ENCODE measurements at places on chromosomes 16 and 17.

GRCh38 chr17:47955497-47956461 lies 1.9 kb downstream of the PRR15L start:
- DNase-seq: no peak

DNA sequence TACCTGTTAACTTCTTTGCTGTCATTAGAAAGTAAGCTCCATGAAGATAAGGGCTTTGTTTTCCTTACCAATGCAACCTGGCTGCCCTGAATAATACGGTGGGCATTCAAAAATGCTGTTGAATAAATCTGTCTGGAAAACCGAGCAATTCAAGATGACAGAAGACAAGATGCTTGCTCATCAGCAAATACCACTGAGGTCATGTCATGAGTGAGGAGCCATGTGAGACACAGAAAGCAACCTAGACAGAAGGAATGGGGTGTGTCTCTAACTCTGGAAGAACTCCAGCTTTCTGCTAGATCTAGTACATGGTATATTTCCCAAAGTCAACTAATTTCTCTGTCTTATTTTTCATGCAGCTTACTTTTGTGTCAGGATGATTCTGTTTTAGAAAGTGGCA lies 64.2 kb downstream of the STH start:
- DNase-seq: no peak

GRCh38 chr17:60169921-60170817 lies 20.4 kb downstream of the CA4 start:
- no peak for DNase-seq

DNA sequence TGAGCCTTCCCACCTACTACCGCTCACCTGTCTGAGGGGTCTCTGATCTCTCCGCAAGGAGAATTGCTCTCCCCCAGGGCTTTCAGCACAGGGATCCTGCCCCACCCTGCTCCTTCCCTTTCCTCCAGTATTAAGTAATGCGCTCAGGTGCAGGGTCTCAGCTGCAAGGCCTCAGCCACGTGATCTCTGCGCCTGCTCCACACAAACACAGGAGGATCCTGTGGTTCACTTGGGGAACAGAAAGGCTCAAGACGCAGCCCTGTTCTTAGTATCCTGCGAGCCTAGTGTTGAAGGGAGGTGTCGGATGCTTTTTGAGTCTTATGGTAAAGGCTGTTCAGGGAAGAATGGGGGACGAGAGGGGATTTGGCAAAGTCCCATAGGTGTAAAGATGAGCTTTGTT lies 41.6 kb upstream of the GCSH start:
- DNase-seq: no peak

GRCh38 chr16:14398014-14398717 lies 231.9 kb downstream of the PARN start:
- no peak for DNase-seq

GRCh38 chr16:85452364-85453193 lies 160.5 kb upstream of the GSE1 start:
- no peak for DNase-seq

GRCh38 chr16:89612415-89613166 lies 851 bp upstream of the DPEP1 start:
- no peak for DNase-seq

Measured in hippocampal formation (tissue), 2 donors.